ENCODE measurements at places on chromosomes 12 and 14.

GRCh38 chr14:23164250-23164649 is 19.2 kb downstream of the SLC7A8 start:
- DNase-seq, result no peak

GRCh38 chr12:42756841-42757623 is 167.5 kb upstream of the PRICKLE1 start:
- DNase-seq, result peak; percentile 51

DNA sequence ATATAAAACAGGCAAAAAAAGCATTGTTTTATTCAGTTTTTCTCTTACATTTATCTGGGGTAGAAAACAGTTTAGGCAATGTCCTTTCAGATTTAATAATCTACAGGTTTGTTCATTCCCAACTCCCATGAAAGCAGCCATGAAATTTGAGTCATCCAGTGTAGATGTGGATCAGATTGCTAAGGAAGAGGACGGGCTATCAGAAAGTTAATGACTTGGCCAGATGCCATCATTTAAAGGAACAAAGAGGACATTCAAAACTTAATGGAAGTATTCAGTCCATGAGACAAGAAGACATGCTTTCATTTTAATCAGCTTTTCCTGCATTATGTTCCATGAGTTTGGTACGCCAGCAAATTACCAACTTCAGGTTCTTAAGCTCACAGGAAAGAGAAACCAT is 31.1 kb upstream of the POC1B start:
- DNase-seq, result no peak

- no peak for DNase-seq
Measured at GRCh38 chr14:28867571-28867970, 101.0 kb downstream of the FOXG1 start.

GRCh38 chr14:72709916-72710611 is 183.8 kb downstream of the DPF3 start:
- peak; percentile 15 for DNase-seq

DNA sequence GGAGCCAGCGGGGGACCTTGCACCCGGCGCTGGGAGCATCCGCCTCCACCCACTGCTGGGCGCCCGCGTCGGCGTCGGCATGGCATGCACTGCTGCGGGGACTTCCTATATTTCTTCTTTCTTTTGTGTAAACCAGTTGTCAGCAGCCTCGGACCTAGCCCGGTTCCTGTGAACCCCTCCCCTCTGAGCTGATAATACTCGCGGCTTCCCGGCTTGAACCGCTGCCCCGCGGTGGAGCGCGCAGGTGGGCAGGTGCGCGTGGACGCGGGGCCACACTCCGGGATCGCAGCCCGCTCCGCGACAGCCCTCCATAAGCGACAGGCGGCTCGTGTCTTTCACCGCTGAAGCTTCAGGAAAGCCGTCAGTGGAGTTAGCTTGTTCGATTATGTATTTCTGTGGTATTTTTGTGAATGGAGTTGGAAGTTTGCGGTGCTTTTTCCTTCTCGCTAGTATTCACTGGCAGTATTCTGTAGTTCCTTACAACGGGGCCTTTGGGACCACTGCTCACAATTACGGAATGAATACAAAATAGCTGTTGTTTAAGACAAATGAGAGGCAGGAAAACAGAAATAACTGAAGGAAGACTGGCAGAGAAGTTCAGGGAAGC is 870 bp downstream of the BMAL2 start:
- DNase-seq, result no peak

GRCh38 chr12:114580306-114580705 is 103.7 kb downstream of the TBX3 start:
- DNase-seq, result no peak

GRCh38 chr14:74652541-74652940 is 40.5 kb upstream of the LTBP2 start:
- DNase-seq, result no peak

DNA sequence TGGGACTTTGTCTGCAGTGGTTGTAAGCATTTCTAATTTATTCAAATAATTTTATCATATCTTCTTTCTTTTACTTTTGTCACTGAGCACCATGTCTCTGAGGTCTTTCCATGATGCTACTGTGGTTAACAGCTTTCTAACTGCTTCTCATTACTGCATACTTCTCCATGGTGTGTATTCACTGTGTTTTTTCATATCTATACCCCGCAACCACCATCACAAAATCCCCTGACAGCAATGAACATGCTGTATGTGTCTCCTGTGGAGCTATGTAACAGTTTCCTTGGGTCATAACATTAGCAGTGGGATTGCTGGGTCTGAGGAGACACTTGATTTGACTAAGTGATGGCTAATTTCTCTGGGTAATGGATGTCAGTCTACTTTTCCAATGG is 29.2 kb upstream of the CHST11 start:
- DNase-seq, result no peak

GRCh38 chr12:120261951-120262851 is 3.3 kb downstream of the PXN start:
- no peak for DNase-seq
